ENCODE measurements at places on chromosomes 11 and 22. TPM values are rescaled to one million over a fixed set of nuclear protein-coding genes. Genes with fewer than 3 reads are reported as not detected.

OR10A2 gene
- total RNA-seq: not detected

MAPK1 gene
- total RNA-seq: 79.8 TPM

UCP3 gene
- 1.8 TPM for total RNA-seq

UBQLNL gene
- 0.13 TPM for total RNA-seq

KCNK4 gene
- total RNA-seq: 0.92 TPM

SLC5A1 gene
- not detected for total RNA-seq

CCDC15 gene
- total RNA-seq: 11.7 TPM

IRAG1 gene
- total RNA-seq: not detected

TMEM135 gene
- total RNA-seq: 56.4 TPM

OR52I1 gene
- total RNA-seq: not detected

PGA4 gene
- total RNA-seq: not detected

CEP126 gene
- 5.9 TPM for total RNA-seq

- no peak for DNase-seq
Measured at GRCh38 chr11:57230316-57230715, 6.7 kb downstream of the APLNR start.

DNA sequence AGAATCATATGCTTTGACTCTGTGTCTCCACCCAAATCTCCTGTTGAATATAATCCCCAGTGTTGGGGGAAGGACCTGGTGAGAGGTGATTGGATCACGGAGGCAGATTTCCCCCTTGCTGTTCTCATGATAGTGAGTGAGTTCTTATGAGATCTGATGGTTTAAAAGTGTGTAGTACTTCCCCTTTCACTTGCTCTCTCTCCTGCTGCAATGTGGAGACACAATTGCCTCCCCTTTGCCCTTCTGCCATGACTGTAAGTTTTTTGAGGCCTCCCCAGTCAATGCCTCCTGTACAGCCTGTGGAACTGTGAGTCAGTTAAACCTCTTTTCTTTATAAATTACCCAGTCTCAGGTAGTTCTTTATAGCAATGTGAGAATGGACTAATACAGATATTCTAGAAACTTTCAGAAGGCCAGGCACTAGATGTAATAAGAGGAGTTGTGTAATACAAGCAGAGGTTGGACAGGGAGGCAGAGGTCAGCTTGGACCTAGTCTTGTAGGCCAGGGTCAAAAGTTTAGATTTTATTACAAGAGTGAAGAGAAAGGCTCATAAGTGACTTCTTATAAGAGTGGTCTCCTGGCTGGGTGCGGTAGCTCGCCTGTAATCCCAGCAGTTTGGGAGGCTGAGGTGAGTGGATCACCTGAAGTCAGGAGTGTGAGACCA, 9.3 kb upstream of the SERPING1 start:
- DNase-seq: no peak

GRCh38 chr11:28049338-28050216, 58.4 kb downstream of the KIF18A start:
- DNase-seq: no peak

DNA sequence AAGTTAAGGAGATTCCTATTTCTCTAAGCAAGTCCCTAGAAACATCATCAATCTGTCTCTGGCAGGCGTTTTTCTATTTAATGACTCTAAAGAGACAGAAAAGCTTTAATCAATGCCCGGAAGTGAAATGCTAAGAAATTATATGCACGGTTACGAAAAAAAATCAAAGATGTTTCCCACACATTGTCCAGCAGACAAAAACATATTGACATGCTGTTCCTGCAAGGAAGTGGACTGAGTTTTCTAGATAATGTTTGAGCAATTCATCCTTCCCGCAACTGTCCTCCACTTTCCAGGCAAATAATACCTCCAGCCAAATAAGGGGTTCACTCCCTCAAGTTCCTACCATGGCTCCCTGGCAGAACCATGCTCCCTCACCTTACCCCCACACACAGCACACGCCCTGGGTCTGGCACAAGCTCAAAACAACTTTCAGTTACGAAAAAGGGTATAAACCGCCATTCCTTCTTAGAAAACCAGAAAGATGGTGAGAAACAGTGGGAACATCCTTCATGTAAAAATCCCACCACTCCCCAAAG, 29.6 kb downstream of the GALNT18 start:
- no peak for DNase-seq

DNA sequence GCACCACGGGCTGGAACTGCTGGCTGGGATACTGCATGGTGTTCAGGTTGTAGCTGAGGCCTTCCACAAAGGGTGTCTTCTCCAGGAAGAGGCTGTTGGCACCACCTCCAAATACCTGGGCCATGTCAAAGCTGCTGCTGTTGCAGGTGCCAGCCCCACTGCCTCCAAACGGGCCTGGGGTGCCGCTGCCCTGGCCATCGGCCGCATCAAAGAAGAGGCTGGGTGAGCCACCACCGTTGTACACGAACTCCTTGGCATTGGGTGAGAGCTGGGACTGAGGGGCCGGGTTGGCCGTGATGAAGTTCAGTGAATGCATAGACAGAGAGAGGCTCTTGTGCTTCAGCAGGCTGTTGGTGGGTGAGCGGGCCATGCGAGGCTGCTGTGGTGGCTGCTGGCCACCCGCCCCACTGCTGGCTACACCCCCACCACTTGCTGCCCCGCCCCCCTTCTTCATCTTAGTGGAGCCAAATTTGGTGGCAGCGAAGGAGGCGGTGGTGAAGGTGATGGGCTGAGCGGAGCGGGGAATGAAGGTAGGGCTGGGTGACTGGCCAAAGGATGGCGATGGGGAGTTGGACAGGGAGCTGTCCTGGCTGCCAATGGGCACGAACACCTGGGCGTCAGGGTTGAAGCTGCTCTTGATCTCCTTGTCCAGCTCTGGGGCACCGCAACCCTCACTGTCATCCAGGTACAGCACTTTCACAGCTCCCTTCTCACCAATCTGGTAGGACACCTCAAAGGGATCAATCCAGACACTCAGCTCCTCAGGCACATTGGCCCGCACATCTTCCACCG, 10.1 kb downstream of the TOB2 start:
- DNase-seq: no peak

DNA sequence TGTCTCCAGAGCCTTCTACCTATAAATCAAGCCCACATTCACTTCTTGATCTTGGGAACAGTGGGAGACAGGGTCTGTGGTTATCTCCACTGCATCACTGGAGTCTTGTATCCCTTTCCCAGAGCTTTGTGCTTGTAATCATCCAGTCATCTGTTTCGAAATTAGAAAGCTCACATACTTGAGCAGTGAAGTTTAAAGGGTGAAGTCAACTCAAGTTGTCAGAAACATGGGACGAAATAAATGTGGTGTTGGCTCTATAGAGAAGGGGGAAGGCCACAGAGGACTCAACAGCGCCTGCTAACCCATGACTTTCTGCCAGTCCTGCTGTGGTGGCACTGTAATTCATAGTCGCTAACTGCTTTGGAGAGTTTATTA, 197.5 kb downstream of the DBX1 start:
- no peak for DNase-seq

DNA sequence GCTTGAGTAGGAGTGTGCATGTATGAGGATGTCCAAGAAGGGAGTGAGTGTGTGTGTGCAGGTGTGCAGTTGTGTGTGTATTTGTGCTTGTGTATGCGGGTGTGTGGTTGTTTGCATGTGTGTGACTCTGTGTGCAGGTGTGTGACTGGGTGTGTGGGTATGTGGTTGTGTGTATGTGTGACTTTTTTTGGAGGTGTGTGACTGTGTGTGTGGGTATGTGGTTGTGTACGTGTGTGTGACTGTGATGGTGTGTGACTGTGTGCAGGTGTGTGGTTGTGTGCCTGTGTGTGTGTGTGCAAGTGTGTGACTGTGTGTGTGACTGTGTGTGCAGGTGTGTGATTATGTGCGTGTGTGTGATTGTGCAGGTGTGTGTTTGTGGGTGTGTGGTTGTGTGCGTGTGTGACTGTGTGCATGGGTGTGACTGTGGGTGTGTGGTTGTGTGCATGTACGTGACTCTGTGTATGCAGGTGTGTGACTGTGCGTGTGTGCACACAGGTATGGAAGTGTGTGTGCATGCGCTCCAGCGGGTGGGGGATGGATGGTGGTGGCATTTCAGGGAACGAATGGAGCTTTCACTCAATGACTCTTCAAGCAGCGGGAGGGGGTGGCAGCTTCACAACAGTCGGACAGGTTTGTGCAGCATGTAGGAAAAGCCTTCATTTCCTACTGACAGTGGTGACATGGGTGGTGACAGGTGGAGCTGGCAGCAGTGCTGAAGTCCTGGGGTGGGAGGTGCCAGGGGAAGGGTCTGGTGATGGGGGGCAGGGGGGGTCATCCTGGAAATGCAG, 47.6 kb downstream of the CACNA1I start:
- DNase-seq: no peak

- DNase-seq: no peak
Measured at GRCh38 chr22:19522190-19522880, 1.9 kb downstream of the CLDN5 start.

GRCh38 chr11:86147004-86147403, 78.1 kb upstream of the PICALM start:
- DNase-seq: no peak

DNA sequence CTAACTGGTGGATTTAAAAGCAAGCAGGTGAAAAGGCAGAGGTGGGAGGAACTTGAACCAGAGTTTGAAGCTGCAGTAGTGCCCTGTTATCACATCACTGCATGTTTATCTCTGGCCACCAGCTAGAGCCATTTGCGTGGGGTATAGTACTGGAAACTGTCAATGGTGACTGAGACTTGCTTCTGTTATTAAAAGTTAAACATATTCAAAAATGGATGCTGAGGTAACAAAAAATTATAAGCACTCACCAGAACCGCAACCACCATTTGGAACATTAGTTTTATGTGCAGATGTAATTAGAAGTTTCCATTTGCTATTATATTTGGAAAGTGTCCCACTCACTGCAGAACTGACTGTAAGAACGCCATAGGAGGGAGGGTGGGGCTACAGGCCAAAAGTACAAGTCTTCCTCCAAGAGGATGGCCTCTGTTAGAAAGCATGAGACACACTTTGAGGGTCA, 1.2 kb upstream of the CD59 start:
- DNase-seq: no peak

- no peak for DNase-seq
Measured at GRCh38 chr11:109435121-109435742, 13.2 kb downstream of the C11orf87 start.

DNA sequence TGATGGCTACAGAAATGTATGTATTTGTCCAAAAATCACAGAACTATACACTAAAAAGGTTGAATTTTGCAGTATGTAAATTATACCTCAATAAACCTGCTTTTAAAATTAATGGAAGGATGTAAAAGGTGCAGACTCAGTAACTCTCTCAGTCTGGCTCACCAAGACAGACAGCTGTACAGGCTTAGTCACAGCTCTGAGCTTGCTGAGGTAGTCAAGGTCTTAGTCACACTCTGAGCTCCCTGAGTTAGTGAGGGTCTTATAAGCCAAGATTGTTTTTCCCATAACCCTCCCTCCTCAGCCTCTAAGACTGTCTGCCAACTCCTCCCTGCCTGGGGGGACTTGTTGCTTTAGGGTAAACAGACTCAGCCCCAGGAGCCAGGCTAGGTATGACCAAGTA, 59.3 kb upstream of the IZUMO1R start:
- no peak for DNase-seq

GRCh38 chr11:44967930-44968496, 17.3 kb upstream of the TP53I11 start:
- no peak for DNase-seq

DNA sequence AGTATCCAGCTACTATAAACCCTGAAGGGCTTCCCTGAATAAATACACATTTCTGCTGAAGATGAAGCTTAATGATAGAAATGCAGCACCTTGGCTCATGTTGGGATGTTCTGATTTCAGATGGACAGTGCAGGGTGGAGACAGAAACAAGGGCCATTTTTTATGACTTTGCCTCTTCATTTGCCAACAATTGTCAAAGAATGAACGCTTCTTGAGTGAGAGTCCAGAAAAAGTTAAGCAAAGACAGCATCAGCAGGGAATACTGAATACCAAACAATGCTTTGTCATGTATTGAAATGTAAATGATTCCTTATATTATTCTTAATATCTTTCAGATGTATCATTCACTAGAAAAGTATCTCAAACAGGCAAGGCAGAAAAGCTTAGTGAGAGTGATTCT, 84.9 kb downstream of the TRPC6 start:
- no peak for DNase-seq

DNA sequence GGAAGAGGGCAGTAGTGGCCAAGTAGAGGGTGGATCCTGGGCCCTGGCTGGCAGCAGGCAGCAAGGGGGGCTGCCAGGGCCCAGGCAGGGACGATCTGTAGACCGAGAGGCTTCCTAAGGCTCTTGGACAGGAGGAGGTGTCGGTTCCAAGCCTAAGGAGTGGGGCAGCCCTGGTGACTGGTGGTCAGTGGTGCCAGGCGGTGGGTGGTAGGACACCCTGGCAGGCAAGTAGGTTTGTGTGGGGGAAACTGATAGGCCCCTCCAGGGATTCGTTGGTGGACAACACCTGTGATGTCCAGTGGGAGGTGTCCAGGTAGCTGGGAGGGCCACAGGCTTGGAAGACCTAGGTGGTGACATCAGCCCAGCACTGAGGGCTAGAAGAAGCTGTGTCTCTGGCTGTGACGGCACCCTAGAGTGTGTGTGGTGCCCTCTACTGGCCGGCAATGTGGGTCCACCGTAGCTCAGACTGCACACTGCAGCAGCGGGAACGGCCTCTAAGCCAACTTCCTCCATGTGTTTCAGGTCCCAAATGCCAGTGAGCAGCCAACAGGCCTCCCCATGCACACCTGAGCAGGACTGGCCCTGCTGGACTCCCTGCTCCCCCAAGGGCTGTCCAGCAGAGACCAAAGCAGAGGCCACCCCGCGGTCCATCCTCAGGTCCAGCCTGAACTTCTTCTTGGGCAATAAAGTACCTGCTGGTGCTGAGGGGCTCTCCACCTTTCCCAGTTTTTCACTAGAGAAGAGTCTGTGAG, 9.4 kb upstream of the SAMM50 start:
- DNase-seq: peak; percentile 72

GRCh38 chr11:130426223-130426836, 2.1 kb downstream of the ADAMTS8 start:
- DNase-seq: no peak

- no peak for DNase-seq
Measured at GRCh38 chr22:50182176-50183081, 3.3 kb upstream of the TRABD start.

All from OCI-LY7 (cell line).